CD4-positive, CD25-positive, alpha-beta regulatory T cell (primary cell): ENCODE measurements at places on chromosomes 3 and 15. TPM values are rescaled to one million over a fixed set of nuclear protein-coding genes. Genes with fewer than 3 reads are reported as not detected.

DNA sequence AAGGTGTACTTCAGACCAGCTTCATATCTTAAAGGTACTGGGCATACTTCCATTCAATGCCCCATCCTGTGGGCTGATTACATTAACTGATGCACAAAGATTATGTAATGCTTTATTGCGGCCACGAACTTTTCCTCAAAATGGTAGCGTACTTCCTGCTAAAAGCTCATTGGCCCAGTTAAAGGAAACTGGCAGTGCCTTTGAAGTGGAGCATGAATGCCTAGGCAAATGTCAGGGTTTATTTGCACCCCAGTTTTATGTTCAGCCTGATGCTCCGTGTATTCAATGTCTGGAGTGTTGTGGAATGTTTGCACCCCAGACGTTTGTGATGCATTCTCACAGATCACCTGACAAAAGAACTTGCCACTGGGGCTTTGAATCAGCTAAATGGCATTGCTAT is 3.4 kb downstream of the SKIL start:
- peaks cover 22% of the 10 kb centered on the region for H3K4me1 ChIP-seq
- H3K27ac ChIP-seq, result no peak overlapping the region
- no peak overlapping the region for H3K4me3 ChIP-seq
- H3K27me3 ChIP-seq, result no peaks in the 10 kb centered on the region
- no peaks in the 10 kb centered on the region for H3K36me3 ChIP-seq
- DNase-seq, result no peak

DNA sequence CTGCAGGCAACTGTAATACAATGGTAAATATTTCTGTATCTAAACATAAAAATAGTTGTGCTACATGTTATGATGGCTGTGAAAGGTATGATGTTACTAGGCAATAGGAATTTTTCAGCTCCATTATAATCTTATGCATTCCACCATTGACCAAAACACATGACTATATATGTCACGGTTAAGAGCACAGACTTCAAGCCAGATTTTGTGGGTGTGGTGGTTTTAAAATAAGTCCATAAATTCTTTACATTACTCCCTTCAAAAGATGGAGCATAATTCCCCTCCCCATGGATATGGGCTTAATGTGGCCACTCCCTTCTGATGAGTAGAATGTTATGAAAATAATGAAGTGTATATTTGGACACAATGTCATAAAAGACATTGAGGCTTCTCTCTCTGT is 88.4 kb upstream of the TBC1D5 start:
- H3K4me3 ChIP-seq, result no peak overlapping the region
- peaks cover 11% of the 10 kb centered on the region for H3K27me3 ChIP-seq
- no peaks in the 10 kb centered on the region for H3K36me3 ChIP-seq
- no peak for DNase-seq

GRCh38 chr3:23832523-23832922 is 26.8 kb downstream of the UBE2E1 start:
- H3K27me3 ChIP-seq, result no peaks in the 10 kb centered on the region
- H3K27ac ChIP-seq, result no peak overlapping the region
- H3K4me1 ChIP-seq, result peaks cover 14% of the 10 kb centered on the region
- no peak overlapping the region for H3K4me3 ChIP-seq

The EBLN2 gene
- total RNA-seq, result 20.8 TPM

The HPS3 gene
- total RNA-seq, result 21.9 TPM

GRCh38 chr3:36843065-36844051 is 79.0 kb upstream of the DCLK3 start:
- H3K4me3 ChIP-seq, result peak overlapping the region; percentile 48
- DNase-seq, result peak; percentile 68
- H3K36me3 ChIP-seq, result peaks cover 82% of the 10 kb centered on the region
- peaks cover 15% of the 10 kb centered on the region for H3K4me1 ChIP-seq

DNA sequence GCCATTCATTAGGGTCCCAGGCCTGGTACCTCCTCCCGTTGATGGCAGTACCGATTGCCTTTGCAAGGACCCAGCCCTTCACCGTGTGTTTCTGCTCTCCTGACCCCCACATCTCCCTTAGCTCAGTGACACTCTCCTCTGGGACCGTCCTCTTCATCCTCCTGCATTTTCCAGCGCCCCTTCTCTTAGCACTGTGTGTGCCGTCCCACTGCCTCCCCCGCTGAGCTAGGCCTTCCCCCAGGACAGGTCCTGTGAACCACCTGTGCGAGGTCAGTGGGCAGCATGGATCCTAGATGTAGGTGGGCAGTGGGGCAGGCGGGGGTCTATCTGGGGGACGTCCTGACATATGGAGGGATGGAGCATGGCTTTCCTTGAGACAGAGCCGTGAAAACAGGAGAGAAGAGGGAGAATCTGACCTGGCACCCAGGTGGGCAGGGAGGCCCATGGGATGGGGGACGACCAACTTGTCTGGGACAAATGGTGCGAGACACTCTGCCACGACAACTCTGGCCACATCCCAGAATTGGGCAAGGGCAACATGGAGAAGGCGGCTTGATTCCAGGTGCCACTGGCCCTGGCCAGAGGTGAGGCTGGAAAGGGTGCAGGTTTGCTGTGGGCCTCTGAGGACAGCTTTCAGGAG is 87.7 kb upstream of the ALDH1L1 start:
- no peak overlapping the region for H3K4me3 ChIP-seq
- no peaks in the 10 kb centered on the region for H3K4me1 ChIP-seq
- H3K27ac ChIP-seq, result no peak overlapping the region
- H3K36me3 ChIP-seq, result no peaks in the 10 kb centered on the region
- H3K27me3 ChIP-seq, result no peaks in the 10 kb centered on the region

The PROK2 gene
- total RNA-seq, result 6.5 TPM

The SERPINI2 gene
- total RNA-seq, result not detected

DNA sequence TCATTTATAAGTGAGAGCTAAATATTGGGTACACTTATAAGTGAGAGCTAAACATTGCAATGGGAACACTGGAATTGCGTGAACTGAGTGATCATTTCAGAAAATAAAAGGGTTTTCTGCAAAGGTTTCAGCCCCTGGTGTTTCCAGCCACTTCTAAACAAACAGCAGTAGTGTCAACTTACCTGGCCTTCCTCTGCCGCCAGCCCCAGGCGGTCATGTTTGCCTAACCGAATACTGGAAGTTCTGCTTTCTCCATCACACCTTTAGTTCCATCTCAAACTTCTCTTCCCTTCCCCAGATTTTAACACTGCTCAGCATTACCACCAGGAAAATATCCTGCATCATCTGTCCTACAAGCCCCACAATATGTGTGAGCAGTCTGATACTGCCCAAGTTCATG is 58.6 kb downstream of the MRPL3 start:
- no peak overlapping the region for H3K27ac ChIP-seq
- DNase-seq, result no peak
- no peaks in the 10 kb centered on the region for H3K36me3 ChIP-seq
- H3K4me1 ChIP-seq, result no peaks in the 10 kb centered on the region

- DNase-seq, result no peak
- H3K27me3 ChIP-seq, result no peaks in the 10 kb centered on the region
- no peak overlapping the region for H3K4me3 ChIP-seq
- H3K36me3 ChIP-seq, result no peaks in the 10 kb centered on the region
- no peaks in the 10 kb centered on the region for H3K4me1 ChIP-seq
Measured at GRCh38 chr15:51327081-51327480, 11.3 kb downstream of the CYP19A1 start.

The MUSTN1 gene
- total RNA-seq, result 13.8 TPM

GRCh38 chr3:164537485-164537884 is 540.8 kb downstream of the SI start:
- no peaks in the 10 kb centered on the region for H3K27me3 ChIP-seq
- H3K4me3 ChIP-seq, result no peak overlapping the region
- H3K27ac ChIP-seq, result no peak overlapping the region

DNA sequence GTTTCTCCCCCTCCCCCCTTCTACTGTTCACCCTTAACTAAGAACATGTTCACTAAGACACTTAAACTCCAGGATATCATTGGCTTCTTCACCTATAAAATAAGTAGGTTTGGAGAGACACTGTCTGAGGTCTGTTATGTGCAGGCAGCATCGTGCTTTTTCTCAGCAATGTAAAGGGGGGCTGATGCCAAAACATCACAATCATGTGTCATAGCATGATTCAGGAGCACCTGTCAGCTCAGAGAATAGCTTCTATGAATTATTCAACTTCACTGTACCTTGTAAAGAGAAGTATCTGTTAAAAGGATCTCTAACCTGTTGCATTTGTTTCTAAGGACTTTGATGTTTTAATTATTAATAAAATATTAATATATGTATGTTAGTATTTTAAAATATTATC is 211.4 kb upstream of the EPHA3 start:
- no peak overlapping the region for H3K27ac ChIP-seq
- H3K36me3 ChIP-seq, result no peaks in the 10 kb centered on the region
- DNase-seq, result no peak
- H3K4me1 ChIP-seq, result no peaks in the 10 kb centered on the region
- H3K4me3 ChIP-seq, result no peak overlapping the region

GRCh38 chr3:21893242-21893641 is 142.2 kb upstream of the ZNF385D start:
- no peak overlapping the region for H3K27ac ChIP-seq
- H3K36me3 ChIP-seq, result no peaks in the 10 kb centered on the region
- H3K27me3 ChIP-seq, result no peaks in the 10 kb centered on the region
- H3K4me3 ChIP-seq, result no peak overlapping the region
- no peaks in the 10 kb centered on the region for H3K4me1 ChIP-seq
- no peak for DNase-seq

The IL16 gene
- total RNA-seq, result 141 TPM

The LCTL gene
- total RNA-seq, result not detected

DNA sequence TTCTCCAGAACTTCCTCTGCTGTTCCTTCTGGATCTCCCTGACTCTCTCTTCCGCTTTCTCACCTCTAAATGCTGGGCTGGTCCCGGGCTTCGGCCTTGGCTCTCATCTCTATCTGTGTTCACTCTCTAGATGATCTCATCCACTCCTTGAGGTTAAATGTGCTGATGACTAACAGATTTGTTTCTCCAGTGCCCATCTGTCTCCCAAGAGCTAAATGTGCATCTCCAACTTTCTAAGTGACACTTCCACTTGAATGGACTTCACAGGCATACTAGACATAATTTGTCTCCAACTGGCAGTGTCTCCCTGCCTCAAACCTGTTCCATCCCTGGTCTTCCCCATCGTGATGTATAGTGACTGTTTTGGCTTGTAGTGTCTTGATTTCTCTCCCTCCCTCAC is 95.3 kb downstream of the ITPR1 start:
- no peaks in the 10 kb centered on the region for H3K27me3 ChIP-seq
- DNase-seq, result no peak
- peaks cover 12% of the 10 kb centered on the region for H3K4me1 ChIP-seq
- no peaks in the 10 kb centered on the region for H3K36me3 ChIP-seq
- no peak overlapping the region for H3K27ac ChIP-seq

- DNase-seq, result no peak
- H3K27ac ChIP-seq, result peak overlapping the region; percentile 100
- H3K4me3 ChIP-seq, result peak overlapping the region; percentile 97
- peaks cover 58% of the 10 kb centered on the region for H3K4me1 ChIP-seq
Measured at GRCh38 chr3:185934767-185935464, 2.9 kb downstream of the TRA2B start.

DNA sequence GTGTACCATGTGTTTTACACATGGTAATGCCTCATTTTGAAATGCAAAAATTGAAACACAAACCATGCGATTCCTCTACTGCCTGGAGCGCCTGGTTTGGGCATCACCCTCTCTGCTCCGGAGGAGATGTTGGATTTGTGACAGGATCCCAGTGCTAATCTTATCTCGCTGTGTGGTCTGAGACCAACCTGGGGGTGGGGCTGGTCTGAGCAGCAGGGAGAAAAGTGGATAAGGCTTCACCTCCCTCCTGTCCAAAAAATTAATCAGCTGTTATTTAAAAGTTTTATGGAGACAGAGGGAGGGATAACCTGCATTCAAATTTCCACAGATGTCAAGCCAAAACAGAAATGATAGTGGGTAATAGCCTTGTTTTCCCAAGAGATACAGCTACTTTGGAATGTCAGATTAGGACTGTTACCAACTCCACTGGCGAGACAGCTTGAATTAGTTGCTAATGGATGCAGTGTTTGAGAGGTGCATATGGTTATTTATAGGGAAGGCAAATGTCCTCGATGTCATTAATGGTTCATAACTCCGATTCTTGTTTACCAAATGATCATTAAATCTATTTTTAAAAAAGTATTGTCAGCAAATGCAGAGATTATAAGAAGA is 54.0 kb upstream of the SKOR1 start:
- H3K27me3 ChIP-seq, result no peaks in the 10 kb centered on the region
- no peaks in the 10 kb centered on the region for H3K4me1 ChIP-seq
- no peak for DNase-seq
- H3K27ac ChIP-seq, result no peak overlapping the region
- no peak overlapping the region for H3K4me3 ChIP-seq
- peaks cover 4% of the 10 kb centered on the region for H3K36me3 ChIP-seq

DNA sequence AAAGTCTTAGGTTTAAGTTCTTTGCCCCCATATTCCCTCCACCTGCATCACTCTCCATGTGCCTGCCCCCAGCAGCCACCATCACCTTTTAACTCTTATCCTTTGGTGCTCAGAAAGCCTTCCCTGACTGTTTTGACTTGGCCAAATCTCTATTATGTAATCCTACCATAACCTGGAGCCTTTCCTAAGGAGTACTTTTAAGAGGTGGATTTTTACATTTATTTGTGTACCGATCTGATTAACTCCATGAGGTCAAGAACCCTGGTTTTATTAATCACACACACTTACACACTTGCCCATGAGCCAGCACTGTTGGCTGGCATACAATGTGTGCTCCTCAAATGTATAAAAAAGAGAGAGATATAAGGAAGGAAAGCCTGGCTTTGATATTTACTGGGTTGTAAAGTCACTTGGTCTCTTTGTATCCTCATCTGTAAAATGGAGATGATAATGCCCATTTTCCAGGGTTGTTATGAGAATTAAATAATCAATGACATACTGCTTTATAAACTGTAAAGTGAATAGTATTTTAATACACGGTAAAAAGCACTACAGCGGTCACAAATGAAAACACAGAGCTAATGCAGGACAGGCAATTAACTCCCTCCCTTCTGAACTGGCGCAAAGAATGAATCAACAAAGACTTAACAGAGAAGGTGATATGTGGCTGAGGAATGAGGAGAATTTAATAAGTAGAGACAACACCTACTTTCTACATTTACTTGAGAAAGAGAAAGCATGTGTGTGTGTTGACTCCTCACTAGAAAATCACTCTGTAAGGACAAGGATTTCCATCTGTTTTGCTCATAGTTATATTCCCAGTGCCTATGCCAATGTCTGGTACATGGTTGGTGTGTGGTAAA is 45.4 kb downstream of the ATP13A4 start:
- no peaks in the 10 kb centered on the region for H3K36me3 ChIP-seq
- H3K27me3 ChIP-seq, result no peaks in the 10 kb centered on the region
- H3K4me1 ChIP-seq, result no peaks in the 10 kb centered on the region
- H3K4me3 ChIP-seq, result no peak overlapping the region
- DNase-seq, result no peak
- no peak overlapping the region for H3K27ac ChIP-seq

GRCh38 chr15:26038693-26039092 is 175.6 kb upstream of the ATP10A start:
- no peaks in the 10 kb centered on the region for H3K4me1 ChIP-seq
- no peak overlapping the region for H3K27ac ChIP-seq
- no peaks in the 10 kb centered on the region for H3K36me3 ChIP-seq
- H3K27me3 ChIP-seq, result no peaks in the 10 kb centered on the region
- no peak overlapping the region for H3K4me3 ChIP-seq
- DNase-seq, result no peak

- no peak for DNase-seq
- no peak overlapping the region for H3K27ac ChIP-seq
- peaks cover 41% of the 10 kb centered on the region for H3K4me1 ChIP-seq
- no peaks in the 10 kb centered on the region for H3K36me3 ChIP-seq
- no peak overlapping the region for H3K4me3 ChIP-seq
Measured at GRCh38 chr3:177554895-177555759, 357.8 kb upstream of the TBL1XR1 start.

- no peak overlapping the region for H3K4me3 ChIP-seq
- no peak overlapping the region for H3K27ac ChIP-seq
- H3K27me3 ChIP-seq, result no peaks in the 10 kb centered on the region
Measured at GRCh38 chr3:149592758-149593240, 65.0 kb downstream of the WWTR1 start.
